ENCODE measurements at places on chromosomes 12 and 14. TPM values are rescaled to one million over a fixed set of nuclear protein-coding genes. Genes with fewer than 3 reads are reported as not detected.

The INHBE gene
- polyA plus RNA-seq, result 0.14 TPM

The OR11H12 gene
- polyA plus RNA-seq, result not detected

The KIF5A gene
- 0.92 TPM for polyA plus RNA-seq

The ATP23 gene
- 17.5 TPM for polyA plus RNA-seq

The C1QL4 gene
- polyA plus RNA-seq, result not detected

The ASCL1 gene
- polyA plus RNA-seq, result 34.1 TPM

The PTPRQ gene
- polyA plus RNA-seq, result not detected

The SIX1 gene
- not detected for polyA plus RNA-seq

The KERA gene
- polyA plus RNA-seq, result not detected

The ENDOU gene
- not detected for polyA plus RNA-seq

The ZNF891 gene
- polyA plus RNA-seq, result 0.22 TPM

Measured in GM12878 (cell line).